Amniotic stem cell (primary cell): ENCODE measurements at places on chromosomes 3 and 15.

DNA sequence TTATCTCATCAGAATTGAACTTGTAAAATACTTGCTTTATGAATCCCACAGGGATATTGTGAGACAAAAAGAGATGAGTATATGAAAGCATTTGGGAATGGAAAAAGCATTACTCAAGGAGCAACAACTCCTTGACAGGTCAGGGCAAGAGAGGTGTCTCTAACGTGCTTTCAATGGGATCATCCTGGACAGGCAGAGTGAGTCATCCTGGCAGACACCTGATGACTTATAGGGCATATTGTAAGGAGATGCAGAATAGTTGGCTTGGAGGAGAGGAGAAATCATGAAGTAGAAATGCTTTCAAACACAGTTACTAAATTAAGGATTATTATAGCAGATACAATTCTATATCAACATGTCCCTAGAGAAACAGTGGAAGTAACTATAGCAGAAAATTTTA is 71.9 kb upstream of the THSD4 start:
- no peak for DNase-seq

GRCh38 chr15:26590676-26591075 is 182.2 kb downstream of the GABRB3 start:
- no peak for DNase-seq

GRCh38 chr3:81829937-81830336 is 68.5 kb upstream of the GBE1 start:
- DNase-seq = no peak

GRCh38 chr3:42505128-42505848 is 2.8 kb downstream of the VIPR1 start:
- DNase-seq = no peak

GRCh38 chr15:38627689-38628277 is 63.2 kb upstream of the RASGRP1 start:
- DNase-seq = no peak

GRCh38 chr3:47283591-47284364 is 1.0 kb downstream of the KLHL18 start:
- no peak for DNase-seq

GRCh38 chr3:187978433-187979011 is 175.4 kb upstream of the LPP start:
- DNase-seq = no peak

DNA sequence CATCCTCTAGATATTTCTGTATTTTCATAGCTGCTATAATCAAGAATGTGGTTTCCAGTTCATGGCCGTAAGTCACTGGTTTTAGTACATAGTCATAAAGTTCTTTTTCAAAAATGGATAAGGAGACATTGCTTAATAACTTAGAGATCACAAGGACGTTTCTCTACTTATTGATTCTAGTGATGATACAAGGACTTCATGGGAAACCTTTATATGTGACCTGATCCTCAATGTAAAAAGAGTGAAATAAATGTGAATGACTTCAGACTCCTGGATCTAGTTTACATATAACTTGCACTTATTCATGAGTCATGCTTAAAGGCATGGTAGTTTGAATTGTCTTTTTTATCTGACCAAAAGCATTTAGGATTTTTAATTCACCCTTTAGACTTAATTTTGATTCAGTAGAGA is 35.2 kb downstream of the TSC22D2 start:
- DNase-seq = no peak

DNA sequence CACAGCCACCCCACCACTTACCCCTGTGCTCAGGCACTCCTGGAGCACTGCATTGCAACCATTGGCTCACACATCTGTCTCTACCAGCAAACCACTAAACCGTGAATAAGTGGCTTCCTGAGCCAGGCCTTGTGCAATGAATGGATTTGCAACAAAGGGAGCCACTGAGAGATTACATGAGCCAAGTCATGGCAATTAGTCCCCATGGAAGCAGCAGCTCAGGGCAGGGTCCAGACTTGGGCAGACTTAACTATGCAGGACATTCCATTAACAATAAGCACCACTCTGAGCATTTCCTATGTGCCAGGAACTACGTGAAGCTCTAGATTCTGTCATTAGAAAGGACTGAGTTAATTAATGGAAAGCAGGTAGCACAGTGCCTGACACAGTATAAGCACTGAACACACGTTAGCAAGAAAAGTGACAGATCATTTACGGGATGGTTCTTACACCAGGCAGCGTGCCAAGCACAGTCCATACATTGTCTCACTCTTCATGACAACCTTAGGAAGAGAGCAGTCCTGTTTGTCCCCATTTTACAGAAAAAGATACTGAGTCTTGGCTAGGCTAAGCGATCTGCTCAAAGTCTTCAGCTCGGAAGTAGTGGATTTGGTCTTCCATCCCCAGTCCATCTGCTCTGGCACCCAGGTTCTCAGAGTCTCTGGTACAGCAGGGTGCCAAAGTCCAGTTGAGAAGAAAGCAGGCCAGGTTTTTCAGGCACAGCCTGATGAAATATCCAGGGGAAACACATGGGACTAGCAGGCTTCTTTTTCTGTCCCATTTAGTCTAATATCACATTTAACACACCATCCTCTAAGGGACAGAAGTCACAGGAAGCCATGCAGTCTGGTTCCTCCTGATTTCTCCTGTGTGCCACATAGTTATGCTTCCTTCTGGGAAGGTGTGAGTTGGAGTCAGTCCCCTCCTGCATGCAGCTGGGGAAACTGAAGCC is 44.1 kb downstream of the LIPC start:
- DNase-seq = no peak

DNA sequence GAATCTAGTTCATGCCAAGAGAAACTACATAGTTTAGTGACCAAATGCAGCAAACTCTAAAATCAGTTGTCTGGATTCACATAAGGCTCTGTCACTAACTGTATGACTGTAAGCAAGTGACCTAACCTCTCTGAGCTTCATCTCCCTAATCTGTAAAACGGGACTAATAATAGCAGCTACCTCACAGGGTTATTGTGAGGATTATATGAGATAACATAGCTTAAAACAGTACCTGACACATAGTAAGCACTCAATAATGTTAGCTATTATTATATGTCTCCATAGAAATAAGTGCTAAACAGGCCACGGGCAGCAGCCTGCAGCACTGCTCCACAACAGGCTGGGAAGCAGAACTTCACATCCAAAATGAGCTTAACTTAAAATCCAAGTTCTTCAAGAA is 30.2 kb downstream of the NPTN start:
- DNase-seq = no peak

- DNase-seq = no peak
Observed at GRCh38 chr15:38782156-38782555, 217.5 kb upstream of the RASGRP1 start.

- DNase-seq = no peak
Observed at GRCh38 chr3:10426346-10427220, 78.8 kb downstream of the ATP2B2 start.

GRCh38 chr15:97143592-97144376 is 813.3 kb downstream of the NR2F2 start:
- no peak for DNase-seq
